ENCODE measurements at places on chromosomes 5 and 9. TPM values are rescaled to one million over a fixed set of nuclear protein-coding genes. Genes with fewer than 3 reads are reported as not detected.

- DNase-seq: no peak
These were observed 607.4 kb downstream of the KIF4B start for GRCh38 chr5:155620821-155621410.

The DMRT2 gene
- not detected for total RNA-seq

The TRAF1 gene
- total RNA-seq: 85.0 TPM

GRCh38 chr5:33834334-33834733 is 57.5 kb downstream of the ADAMTS12 start:
- DNase-seq: no peak

The SLC4A9 gene
- 0.07 TPM for total RNA-seq

GRCh38 chr5:141883184-141883891 is 5.1 kb upstream of the PCDH1 start:
- peak; percentile 48 for DNase-seq

The SEC61B gene
- 105 TPM for total RNA-seq

GRCh38 chr9:126166866-126167265 is 159.8 kb upstream of the MVB12B start:
- no peak for DNase-seq

The P4HA2 gene
- total RNA-seq: 0.74 TPM

- DNase-seq: no peak
These were observed 32.6 kb downstream of the DIAPH1 start for GRCh38 chr5:141586246-141586645.

The MXD3 gene
- 51.7 TPM for total RNA-seq

DNA sequence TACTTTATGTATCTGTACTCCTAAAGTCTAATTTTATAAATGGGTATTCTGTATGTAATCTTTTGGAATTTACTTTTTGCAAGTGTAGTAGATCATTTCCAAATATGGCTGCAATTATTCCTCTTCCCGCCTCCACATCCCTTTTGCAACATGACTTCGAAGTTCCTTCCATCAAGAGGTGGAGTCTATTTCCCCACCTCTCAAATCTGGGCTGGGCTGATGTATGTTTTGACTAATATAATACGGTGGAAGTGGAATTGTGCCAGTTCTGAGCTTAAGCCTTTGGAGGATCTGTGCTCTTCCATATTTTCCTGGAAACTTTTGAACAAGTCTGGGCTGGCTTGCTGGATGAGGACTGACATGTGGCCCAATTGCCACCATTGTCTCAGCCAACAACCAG is 155.9 kb downstream of the FGF18 start:
- DNase-seq: no peak

DNA sequence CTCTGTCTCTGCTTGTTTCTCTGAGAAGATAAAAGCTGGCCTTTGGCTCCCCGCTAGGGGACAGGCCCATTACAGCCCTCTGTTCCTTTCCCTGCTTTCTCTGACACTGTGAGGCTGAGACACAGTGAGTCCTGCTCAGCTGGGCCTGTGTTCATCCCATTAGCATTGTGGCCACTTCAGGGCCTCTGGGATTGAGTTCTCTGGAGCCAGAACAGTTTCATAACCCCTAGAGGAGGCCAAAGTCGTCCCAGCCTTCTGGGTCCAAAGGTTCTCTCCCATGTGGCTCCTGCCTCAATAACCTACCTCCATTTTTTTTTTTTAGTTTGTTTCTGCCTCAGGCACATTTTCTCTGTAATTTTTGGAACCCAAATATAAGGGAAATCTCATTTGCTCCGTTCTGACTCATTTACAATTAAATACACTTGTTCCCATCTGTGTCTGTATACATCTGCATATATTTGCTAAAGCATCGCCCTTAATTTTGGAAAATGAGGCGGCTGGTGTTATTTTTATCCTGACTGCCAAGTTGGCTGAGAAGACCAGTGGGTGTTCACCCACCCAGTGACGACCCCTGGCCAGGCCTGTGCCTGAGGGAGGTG is 27.3 kb upstream of the CTNNA1 start:
- no peak for DNase-seq

The DOLK gene
- total RNA-seq: 2.5 TPM

The EGFL7 gene
- total RNA-seq: 0.52 TPM

The GCNT1 gene
- 0.54 TPM for total RNA-seq

The SPATA31C1 gene
- total RNA-seq: not detected

GRCh38 chr9:105859428-105860091 is 165.2 kb downstream of the TMEM38B start:
- no peak for DNase-seq

DNA sequence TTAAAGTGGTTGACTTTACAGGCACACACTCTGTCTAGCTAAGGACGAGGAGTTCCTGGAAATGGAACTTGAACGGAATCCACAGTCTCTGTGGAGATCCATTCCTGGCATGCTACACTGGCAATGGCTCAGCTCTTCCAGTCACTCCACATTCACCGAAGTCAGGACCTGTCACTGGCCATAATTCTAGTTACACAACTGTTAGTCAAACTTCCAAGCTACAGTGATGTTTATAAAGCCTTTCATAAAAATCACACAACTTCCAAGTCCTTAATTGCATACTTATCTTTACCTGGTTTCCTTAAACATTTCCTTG is 15.7 kb downstream of the CDC14B start:
- no peak for DNase-seq

DNA sequence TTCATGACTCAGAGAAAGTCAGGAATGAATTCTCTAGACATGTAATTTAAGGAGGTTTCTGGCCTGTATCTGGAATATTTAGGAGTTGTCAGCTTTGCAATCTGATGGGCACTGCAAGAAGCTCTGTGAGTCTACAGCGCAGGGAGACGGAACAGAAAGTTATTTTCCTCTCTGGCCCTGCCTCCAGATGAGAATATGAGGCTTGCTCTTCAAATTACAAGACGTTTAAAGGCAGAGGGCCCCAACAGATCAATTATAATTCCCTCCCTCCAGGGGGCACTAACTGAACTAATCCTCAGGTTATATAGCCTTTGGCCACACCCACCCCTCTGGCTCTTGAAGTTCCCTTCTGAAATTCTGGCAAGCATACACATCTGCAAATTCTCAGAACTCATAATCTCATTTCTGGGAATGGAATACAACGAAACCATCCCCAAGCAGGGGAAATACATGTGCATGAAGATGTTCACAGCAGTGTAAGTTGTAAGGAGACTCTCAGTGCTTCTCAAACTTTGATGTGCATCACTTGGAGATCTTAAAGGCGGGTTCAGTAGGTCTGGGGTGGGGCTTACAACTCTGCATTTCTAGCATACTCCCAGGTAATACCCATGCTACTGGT is 307.6 kb downstream of the CWC27 start:
- DNase-seq: peak; percentile 65

DNA sequence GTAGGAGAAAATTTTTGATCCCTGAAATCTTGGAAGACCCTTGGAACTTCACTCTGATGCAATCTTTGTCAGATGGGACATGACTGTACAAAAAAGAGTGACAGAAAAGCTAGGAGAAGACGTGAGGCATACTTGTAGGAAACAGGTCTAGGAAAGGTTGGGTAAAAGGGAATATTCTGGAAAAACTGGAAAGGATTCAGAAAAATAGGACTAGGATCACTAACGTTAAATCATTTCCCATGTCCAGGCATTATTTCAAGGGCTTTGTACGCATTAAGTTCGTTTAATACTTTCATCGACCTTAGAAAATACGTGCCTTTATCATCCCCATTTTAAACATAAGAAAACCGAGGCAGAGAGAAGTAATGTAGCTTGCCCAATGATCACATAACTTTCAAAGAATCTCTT is 2.9 kb downstream of the ALDH1A1 start:
- no peak for DNase-seq

DNA sequence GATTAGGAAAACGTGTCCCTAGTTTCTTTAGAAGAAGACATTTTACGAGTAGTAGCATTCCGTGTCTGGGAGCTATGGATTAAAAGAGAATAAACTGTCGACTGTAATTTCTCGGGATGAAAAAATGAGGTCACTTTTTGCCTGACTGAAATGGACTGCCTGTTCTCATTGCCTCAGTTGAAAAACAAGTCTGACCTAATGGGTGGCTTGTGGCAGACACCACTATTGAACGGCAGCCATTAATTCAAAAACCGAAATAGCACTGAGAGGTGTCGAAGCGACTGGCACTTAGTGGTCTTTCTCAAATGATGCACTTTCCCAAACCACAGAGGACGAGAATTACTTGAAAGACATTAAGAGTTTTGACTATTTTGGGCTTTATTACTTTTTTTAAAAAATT is 35.4 kb downstream of the OSTF1 start:
- DNase-seq: no peak

DNA sequence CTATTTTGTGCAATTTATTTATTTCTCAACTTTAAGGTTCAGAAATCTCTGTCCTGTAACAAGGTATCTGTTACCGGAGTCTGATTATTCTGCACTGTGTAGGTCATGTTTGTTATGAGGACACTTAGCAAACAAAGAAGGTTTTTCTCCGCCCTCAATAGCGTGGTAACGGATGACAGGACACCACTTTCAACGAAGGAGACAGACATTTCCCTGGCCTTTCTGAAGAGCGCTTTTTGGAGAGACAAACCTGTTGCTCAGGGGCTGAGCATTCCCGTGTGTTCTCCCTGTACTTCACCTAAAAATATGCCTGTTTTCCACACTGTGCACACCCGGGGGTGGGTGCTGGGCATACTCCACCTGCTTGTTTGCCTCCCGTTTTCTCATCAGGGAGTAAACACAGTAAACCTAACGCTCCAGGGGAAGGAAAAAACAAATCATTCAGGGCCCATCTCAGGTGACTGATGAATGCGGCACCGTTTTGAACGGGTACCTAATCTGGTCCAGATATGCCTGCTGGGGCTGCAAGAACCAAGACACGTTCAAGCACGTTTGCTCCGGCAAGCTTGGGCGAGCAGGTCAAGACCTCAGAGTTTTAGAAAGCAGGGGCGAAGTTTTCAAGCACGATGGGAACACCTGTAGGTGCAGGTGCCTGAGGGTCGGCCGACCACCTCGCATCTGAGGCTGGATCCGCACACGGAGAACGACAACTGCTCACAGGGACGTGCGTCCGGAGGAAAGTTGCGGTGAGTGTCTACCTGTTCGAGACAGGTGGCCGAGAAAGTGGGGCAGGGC is 859 bp downstream of the RETREG1 start:
- peak; percentile 30 for DNase-seq

DNA sequence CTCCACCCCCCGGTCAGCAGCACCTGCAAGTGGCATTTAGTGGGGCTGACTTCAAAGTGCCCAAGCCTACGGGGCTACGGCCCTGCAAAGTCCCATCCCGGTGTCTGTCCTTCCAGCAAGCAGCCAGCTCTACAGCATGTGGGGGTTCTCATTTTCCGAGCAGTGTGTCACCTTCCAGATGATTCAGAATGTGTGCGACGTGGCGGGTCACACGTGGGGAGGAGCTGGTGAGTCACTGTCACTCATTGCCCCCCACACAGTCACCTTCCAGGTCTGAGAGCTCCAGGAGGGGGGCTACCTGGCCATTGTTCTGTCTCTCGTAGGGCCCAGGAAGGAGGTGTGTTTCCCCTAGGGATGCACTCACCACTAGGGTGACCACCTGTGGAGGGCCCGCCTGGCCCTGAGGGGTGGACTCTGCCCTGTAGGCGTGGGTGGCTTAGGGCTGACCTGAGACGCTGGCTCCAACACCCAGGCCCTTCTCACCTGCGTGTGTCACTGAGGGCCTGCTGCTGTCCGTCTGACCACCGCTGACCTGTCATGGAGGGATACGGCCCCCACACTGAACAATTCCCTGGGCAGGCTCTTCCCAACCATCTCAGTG is 70.2 kb downstream of the SEMA4D start:
- peak; percentile 89 for DNase-seq

DNA sequence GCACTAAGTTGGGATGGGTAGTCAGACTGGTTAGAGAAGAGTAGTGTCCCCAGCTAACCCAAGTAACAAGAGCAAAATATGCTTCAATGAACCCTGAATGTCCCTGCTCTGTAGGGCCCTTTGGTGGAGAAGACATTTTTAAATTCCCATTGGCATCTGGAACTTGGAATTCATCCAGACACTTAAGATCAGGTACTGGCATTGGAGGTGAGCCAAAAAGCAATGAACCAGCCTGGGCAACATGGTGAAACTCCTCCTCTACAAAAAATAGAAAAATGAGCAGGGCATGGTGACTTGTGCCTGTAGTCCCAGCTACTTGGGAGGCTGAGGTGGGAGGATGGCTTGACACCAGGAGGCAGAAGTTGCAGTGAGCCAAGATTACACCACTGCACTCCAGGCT is 58.9 kb upstream of the ZNF618 start:
- DNase-seq: no peak

The FAT2 gene
- total RNA-seq: not detected

The C8G gene
- total RNA-seq: 0.83 TPM

DNA sequence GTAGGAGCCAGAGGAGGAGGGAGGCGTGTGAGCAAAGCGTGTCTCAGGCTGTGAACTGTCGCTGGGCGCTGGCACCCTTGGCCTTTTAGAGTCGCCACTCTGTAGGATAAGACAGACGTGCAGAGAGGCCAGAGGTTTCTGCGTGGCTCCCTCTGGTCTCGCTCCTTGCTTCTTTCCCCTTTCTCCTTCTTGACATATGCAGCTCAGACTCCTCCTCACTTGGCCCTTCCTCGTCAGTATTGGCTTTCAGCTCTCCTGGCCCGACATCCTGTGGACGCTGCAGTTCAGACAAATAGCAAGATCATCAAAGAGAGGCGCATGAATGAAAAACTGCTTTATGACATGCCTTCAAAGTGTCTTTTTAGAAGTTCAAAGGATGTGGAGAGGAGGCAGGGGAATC is 116.8 kb upstream of the SPRY4 start:
- peak; percentile 74 for DNase-seq
